ENCODE measurements at places on chromosomes 16 and 17.

DNA sequence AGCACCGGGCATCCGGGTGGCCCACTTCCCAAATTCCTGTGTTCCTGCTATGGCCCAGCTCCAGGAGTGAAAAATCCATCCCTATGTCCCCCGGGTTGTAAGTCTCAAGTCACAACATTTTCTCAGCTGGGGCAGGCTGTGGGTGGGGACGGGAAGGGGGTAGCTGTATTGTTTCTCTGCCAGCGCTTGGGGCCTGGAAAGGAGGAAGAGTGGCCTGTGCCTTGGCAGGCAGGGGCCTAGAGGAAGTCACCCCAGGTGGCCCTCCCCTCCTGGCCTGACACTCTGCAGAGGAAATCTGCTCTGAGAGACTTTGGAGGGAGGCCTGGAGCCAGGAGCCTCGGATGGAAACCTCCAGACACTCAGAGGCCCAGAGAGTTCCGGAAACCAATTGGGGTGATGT, 10.6 kb upstream of the SCN4A start:
- DNase-seq, result no peak

DNA sequence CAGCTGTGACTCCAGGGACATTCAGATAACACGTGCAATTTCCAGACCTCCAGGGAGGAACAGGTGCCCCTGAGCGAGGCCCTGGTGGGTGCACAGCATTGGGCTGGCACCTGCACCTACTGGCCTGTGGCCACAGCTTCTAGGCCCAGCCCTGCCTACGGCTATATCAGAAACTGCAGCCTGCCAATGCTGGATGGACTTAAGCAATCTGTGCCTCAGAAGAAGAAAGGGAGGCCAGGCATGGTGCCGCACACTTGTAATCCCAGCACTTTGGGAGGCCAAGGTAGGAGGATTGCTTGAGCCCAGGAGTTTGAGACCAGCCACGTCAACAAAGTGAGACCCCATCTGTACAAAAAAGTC, 12.4 kb downstream of the PITPNM3 start:
- no peak for DNase-seq

- DNase-seq, result no peak
Measured at GRCh38 chr17:43554857-43555256, 8.7 kb upstream of the ETV4 start.

DNA sequence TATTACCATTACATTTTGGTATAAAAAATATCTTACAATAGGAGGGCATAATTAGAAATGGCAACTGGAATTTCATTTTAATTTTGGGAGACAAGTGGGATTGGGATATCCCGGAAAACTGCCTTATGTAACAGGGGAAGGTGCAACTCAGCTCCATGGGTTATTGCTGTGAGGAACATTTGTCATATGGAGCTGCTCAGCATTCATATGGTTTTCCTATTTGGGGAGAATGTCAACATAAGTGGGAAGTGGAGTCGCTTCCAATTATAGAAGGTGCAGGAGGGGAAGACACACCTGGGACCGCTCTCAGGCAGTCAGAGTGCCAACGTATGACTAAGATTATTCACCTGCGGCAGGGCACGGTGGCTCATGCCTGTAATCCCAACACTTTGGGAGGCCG, 10.7 kb downstream of the ODF4 start:
- no peak for DNase-seq

GRCh38 chr17:44589316-44590071, 32.2 kb downstream of the FZD2 start:
- no peak for DNase-seq

DNA sequence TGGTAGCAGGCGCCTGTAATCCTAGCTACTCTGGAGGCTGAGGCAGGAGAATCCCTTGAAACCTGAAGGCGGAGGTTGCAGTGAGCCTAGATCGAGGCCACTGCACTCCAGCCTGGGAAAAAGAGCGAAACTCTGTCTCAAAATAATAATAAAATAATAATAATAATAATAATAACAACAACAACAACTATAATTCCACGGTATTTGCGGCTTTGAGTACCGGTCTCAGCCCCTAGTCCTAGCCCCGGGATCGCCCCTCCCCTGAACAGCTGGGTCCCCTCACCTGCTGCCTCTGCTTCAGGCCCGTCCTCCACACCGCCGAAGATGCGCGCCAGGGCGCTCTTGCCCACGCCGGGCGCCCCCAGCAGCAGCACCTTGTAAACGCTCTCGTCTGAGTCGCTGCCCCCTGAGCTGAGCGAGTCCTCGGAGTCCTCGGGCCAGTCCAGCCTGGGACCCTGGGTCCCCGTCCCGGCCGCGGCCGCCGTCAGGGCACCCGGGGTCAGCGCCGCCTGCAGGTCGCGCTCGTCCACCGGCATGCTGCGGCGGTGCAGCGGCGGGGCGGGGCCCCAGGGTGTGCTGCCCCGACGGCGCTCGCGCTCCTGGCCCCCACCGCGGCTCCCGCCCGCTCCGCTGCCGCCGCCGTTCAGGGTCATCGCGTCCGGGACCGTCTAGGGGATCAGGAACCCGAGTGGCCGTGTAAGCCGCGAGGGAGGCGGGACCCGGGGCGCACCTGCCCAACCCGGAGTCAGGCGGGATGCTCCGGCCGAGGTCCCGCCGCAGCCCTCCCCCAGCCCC, 611 bp downstream of the RRAD start:
- DNase-seq, result no peak

DNA sequence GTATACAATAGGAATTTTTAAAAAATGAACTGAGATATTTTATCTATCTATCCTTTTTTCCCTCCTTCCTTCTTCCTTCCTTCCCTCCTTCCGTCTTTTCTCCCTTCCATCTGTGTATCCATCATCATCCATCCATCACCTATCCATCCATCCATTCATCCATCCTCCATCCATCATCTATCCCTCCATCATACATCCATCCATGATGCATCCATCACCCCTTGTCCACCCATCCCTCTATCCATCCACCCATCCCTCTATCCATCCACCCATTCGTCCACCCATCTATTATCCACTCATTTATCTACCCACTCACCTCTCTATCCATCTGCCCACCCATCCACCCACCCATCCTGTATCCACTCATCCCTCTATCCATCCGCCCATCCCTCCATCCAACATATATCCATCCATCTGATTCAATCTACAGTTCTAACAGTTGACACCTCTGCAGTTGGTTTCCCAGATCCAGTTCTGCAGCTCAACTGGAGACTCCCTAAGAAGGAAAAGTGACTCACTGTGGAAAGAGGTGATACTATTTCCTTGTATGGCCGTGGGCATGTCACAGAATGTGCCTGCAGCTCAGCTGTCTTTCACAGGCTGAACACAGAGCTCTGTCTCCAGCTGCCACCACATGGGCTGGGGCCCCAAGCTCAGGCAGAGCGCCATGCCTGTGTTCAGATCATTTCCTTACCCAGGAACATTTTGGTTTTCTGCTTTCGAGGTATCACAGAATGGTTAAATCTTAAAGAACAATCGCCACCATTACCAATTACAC, 130.8 kb downstream of the XYLT1 start:
- no peak for DNase-seq

All from KG1 (cell line).